ENCODE measurements at places on chromosomes 2 and 18.

- DNase-seq: no peak
Measured at GRCh38 chr2:165953306-165953654, 296 bp downstream of the TTC21B start.

DNA sequence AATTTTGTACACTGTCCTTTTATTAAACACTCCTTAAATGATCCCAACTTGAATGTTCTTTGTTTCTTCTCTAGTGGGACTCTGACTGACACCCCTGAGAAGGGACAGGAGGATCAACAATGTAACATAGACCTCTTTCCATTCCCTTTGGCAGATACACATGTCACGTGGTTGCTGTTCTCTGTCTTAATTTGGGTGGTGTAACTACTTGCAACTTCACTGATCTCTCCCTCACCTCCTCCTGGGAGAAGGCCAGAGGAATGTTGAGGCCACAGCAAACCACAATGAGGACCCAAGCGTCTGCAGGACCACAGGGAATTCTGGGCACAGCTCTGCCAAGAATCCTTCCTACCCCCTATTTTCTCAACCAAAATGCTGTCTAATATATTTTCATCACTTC is 205.6 kb downstream of the RTP5 start:
- DNase-seq: no peak

GRCh38 chr18:8401606-8402005 is 207.6 kb upstream of the RAB12 start:
- DNase-seq: no peak

DNA sequence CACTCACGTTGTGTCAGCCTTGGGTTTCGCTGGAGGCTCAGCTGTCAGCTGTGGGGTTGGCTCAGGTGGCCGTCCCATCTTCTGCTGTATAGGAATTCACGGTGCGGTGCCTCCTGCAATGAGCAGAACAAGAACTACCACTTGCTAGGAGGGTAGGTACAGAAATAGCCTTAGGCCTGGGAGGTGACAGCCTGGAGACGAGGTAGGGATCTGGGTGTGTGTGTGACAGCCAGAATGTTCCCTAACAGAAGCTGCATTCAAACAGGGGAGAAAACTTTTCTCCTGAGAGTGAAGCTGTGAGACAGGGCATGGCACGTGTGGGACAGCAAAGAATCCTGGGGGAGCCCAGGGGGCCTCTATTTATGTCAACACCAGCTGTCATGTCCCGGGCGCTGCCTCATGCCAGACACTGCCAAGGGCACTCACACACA is 8.4 kb upstream of the MAL start:
- no peak for DNase-seq

- DNase-seq: no peak
Measured at GRCh38 chr2:174259981-174260380, 11.6 kb upstream of the OLA1 start.

DNA sequence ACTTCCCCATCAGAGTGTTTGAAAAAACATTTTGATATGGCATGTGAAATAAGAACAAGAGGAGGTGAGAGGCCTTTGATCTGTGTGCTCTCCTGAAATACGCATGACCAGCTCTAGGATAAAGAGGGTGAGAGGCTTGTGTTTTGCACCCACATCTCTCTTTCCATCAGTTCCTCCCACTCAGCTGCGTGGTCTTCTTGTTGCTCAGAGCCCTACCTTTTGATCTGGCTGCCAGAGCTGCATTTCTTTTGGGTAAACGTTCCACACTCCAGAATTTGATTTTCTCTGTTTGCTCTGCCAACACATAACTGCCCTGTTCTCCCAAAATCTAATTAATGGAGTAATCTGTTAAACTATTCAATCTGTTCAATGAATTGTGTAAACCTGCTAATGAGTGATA is 72.0 kb upstream of the FN1 start:
- DNase-seq: no peak

DNA sequence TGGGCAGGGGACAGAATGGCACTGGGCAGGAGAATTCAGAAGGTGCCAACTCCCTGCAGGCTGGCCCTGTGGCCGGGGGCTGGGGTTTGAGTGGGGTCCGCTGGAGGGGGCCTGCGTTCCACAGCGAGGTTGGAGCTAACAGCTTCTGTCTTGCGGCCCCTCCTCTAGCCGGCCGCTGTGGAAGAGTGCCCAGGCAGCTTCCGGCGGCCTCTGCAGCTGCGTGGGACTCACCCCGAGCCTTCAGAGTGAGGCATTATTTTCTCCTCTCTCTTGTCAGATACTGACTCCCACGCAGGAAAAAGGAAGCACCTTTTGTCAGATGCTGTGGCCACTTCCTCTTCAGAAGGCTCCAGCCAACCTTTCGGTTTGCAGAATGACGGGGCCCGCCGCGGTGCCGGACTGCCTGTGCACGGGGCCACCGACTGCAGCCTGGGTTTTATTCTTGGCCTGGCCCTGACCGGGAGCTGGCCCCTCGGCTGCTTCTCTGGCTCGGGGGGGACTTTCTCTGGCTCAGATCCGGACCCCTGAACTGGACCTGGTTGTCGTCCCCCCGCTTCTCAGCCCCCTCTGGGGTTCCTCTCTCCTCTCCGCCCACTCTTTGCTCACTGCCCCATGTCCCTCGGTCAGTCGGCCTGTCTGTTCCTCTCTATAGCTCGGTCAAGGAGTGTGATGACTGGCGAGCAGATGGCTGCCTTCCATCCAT is 40.1 kb downstream of the ARHGAP25 start:
- peak; percentile 75 for DNase-seq

- no peak for DNase-seq
Measured at GRCh38 chr2:217092710-217093379, 233.0 kb upstream of the TNP1 start.

GRCh38 chr2:136168720-136169119 is 50.8 kb upstream of the CXCR4 start:
- no peak for DNase-seq

GRCh38 chr2:169010633-169011460 is 20.3 kb downstream of the ABCB11 start:
- DNase-seq: no peak

GRCh38 chr2:1683297-1683696 is 61.0 kb downstream of the PXDN start:
- no peak for DNase-seq

- DNase-seq: no peak
Measured at GRCh38 chr2:160140471-160140870, 59.6 kb downstream of the ITGB6 start.

DNA sequence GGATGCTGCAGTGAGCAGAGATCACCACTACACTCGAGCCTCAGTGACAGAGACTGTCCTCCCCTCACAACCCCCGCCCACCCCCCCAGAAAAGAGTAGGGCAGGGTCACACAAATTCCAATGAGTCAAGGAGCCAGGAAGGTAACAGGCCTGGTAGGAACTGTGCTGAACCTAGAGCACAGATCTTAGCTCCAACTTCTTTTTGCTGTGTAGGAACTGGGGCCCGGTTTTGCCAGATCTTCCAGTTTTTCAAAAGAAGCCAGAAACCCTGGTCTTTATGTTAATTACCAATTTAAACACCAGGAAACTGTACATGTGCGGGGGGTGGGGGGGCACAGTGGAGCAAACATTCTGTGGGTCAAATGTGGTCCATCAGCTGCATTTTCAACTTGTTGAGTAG is 71.0 kb downstream of the PRPF40A start:
- DNase-seq: no peak

DNA sequence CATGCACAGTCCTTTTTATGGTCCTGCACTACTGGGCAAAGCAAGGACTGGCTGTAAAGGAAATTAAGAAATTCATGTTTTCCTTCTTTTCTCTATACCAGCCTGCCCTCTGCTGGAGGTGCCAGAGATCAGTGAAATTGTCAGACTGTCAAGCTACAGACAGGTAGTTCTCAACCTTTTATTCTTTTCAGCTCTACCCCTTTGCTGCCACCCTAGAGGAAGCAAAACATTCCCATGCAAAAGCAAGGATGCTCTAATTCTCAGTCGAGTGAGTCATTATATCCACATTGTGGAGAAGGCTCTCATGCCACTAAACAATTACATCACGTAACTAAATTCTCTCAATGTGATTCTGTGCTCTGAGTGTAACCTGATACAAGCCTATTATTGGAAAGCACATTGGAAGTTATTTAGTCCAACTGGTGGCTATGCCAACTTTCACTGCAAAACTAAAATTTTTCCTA is 25.0 kb upstream of the RAPGEF4 start:
- no peak for DNase-seq

- DNase-seq: no peak
Measured at GRCh38 chr2:28469947-28470535, 25.8 kb upstream of the PLB1 start.

DNA sequence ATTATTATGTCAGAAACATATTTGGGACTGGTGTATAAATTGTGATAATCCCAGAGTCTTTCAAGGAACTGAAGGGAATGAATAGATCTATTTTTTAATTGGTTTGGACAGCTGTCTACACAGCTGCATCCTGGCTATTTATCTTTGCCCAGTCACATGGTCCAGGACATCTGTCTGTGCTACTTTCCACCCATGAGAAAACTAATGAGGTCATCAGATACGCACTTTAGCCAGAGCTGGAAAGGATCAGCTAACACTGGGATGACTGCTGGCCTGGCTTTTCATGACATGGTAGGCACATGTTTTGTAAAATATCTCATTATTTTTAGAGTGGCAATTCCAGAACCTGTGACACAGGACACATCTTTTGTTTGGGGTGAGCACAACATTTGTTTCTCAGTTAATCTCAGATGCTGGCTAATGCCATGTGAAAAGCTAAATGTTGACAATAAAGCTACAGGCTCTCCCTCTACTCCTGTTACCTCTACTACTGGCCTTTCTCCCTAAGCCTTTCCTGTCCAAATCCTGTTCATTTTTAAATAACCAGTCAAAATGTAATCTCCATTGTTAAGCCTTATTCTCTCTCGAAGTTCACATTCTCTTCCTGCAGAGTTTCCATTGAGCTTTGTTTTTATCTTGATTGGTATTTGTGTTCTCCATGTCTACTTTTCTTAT is 500.7 kb downstream of the RIT2 start:
- DNase-seq: no peak

GRCh38 chr2:185979546-185980071 is 241.0 kb downstream of the FSIP2 start:
- DNase-seq: no peak

DNA sequence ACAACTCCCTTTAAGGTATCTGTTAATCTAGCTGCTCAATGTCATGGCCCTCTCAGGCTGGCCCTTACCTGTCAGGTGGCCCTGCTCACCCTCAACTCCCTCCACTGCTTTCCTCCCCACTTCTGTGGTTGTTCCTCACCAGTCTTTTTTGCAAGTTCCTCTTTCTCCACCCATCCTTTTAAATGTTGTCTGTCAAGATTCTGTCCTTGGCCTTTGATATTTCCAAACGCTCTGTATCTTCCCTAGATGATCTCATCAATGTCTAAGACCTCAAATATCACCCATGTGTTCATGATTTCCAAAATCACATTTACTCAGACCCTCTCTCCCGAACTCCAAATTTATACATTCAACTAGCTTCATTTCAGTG is 3.5 kb downstream of the PTPN2 start:
- no peak for DNase-seq

GRCh38 chr2:46263347-46263746 is 33.9 kb upstream of the EPAS1 start:
- no peak for DNase-seq

DNA sequence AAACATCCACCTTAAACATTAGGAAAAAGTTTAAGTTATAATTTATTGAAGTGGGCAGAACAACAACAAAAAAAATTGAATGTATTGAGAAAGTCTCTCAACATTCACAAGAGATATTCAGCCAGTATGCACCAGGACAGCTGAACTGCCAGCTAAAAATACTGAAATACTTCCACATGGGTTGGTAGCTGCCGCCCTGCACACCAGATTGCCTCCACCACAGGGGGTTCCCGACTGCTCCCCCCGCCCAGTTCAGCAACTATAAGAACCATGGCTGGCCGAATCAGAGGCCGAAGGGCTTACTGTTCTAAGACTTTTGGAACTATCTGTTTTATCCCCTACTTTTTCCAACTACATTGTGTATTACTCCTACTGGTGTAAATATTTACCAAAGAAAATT is 150.0 kb upstream of the LRP1B start:
- DNase-seq: no peak

DNA sequence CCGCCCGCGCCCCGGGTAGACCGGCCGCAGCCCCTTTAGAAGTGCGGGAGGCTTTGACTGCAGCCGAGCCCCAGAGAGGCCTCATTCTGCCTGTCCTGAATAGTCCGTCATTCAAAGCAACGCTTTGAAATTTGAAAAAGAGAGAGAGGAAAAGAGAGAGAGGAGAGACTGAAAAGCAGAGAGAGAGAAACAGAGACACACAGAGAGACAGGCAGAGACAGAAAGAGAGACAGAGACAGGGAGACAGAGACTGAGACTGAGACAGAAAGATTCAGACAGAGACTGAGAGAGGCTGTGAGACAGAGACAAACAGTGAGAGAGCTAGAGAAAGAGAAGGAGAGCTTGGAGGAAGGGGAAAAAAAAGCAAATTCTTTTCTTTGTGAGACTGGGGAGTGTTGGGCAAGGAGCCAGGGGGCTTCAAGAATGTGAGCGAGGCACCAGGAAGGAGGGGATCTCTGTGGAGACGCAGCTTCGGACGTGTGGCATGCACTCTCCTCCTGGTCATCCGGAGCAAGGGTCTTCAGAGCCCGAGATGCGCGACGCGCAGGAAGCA is 73.1 kb downstream of the MYCN start:
- DNase-seq: no peak

DNA sequence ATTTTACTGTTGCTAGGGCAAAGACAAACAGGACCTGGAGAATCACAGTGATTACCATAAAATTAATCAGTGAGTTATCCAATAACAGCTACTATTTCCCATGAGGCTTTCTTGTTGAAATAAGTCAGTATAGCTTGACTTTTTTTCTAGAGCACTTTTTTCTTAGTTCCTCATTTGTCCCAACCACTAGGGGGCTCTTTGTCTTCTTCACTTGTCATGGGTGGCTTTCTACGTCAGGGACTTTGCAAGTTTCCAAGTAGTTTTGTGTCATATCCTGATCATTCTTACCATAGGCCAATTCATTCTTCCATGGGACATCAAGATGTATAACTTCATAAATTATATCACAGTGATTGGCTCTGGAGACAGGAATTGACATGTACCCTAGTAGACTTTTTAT is 1019.6 kb upstream of the PIK3C3 start:
- DNase-seq: no peak

GRCh38 chr2:133248264-133248663 is 320.0 kb downstream of the NCKAP5 start:
- no peak for DNase-seq

- peak; percentile 33 for DNase-seq
Measured at GRCh38 chr2:207330912-207331311, 165.2 kb upstream of the KLF7 start.
